ENCODE measurements at places on chromosomes 5 and 9.

GRCh38 chr9:108270051-108270450 lies 585.7 kb downstream of the ACTL7B start:
- no peak for DNase-seq

GRCh38 chr9:27870404-27870803 lies 297.1 kb upstream of the C9orf72 start:
- DNase-seq, result no peak

- no peak for DNase-seq
These were observed 2.6 kb downstream of the HDAC3 start for GRCh38 chr5:141633871-141634561.

- DNase-seq, result no peak
These were observed 10.3 kb upstream of the NEUROG1 start for GRCh38 chr5:135546101-135546500.

DNA sequence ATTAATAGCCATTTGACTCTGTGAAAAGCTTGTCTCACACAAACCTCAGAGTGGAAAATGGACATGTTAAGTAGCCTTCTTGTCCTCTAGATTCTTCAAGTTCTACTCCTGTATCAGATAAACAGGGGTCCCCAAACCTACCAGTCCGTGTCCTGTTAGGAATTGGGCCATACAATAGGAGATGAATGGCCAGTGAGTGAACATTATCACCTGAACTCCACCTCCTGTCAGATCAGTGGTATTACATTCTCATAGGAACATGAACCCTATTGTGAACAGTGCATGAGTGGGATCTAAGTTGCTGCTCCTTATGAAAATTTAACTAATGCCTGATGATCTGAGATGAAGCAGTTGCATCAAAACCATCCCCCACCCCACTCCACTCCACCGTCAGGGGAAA lies 136.3 kb downstream of the TMEM232 start:
- DNase-seq, result no peak

DNA sequence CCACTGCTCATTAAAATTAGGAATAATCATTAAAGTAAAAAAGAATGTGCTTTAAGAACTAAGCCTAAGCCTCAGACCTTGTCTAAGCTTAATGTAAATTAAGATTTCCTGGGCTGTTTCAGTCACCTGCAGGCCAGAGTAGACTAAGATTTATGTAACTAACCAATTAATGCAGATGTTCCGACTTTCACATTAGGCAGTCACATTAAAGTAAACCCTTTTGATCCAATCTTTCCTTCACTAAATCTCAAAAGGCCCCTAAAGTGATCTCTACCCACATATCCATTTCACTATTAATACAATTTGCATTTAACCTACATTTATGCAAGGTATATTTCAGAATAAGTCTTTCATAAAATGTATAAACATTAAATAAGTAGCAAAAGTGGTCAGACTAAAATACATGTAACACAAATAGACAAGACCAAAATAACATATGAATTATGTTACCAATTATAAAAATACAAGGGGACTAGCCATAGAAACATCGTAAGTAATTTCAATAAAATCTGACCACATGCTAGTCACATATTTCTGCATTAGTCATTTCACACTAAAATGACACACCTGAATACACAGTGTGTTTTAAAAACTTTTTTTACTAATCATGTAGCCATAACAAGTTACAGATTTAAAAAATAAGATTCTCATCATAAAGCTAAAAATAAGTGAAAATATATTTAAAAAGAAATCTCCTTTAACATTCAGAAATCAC lies 7.7 kb downstream of the NR3C1 start:
- DNase-seq, result no peak

DNA sequence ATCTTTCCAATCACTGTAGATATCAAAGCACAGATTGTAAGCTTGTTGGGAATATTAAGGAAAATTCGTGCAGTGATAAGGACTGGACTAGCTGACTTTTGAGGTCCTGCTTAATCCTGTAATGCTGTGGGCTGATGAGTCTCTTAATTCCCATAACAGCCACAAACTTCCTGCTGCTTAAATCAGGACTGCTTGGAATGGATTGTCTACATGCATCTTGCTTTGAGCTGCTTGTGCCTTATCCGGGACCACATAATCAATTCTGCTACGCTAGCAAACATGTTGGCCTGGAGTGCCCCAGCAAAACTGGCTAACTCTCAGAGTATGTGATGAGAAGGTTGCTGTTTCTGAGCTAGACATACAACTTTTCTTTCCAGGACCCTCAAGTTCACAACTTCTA lies 79.6 kb downstream of the SNCAIP start:
- no peak for DNase-seq

DNA sequence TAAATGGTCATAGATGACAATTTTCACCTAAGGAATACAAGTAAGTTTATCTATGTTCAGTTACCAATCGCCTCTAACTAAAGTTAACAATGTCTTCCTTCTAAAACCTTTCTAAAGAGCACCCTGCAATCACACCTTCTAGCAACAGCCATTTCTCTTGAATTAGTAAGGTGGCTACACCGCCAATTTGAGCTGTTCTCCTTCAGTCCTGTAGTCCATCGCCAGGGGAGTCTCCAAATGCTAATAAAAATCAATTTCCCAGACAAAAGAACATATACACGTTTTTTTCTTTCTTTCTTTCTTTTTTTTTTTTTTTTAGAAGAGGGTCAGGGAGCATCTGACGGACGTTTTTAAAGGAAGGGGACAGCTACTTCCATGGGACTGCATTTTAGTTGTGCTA lies 729 bp upstream of the RORB start:
- no peak for DNase-seq

- no peak for DNase-seq
These were observed 15.3 kb downstream of the MTMR12 start for GRCh38 chr5:32297181-32298058.

GRCh38 chr5:39005566-39006232 lies 68.5 kb downstream of the RICTOR start:
- no peak for DNase-seq

DNA sequence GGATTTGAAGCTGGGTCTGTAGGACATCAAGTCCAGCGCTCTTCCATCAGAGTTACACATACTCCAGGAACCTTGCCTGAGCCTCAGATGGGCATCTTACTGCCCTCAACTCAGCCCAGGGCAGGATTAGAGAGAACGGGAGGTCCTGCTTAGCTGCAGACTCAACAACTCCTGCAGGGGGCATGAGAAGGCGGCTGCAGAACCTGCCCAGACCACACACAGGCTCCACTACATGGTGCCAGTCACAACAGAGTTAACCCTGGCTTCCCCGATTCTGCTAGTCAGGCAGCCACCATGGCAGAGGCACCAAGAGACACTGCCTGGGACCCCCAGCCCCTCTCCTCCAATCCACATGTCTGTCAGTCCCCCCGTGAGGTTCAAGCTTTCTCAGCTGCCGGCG lies 23.9 kb upstream of the CPLX2 start:
- no peak for DNase-seq

DNA sequence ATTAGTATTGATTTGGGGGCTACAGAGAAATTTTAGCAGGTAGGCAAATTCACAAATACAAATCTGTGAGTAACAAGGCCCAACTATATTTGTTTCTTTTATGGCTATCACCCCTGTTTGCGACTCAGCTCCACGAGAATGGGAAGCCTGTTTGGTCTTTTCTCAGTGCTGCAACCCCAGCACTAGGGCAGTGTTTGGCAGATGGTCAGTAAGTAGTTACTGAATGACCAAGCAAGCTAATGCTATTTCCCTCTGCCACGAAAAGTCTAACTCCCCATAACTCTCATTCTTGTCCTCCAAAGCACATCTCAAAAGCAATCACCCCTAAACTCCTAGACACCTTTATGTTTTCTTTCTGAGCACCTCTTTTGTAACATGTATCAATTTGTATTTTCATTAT lies 245.6 kb downstream of the DNAH5 start:
- DNase-seq, result no peak

GRCh38 chr9:125633116-125633745 lies 73.8 kb downstream of the MAPKAP1 start:
- DNase-seq, result no peak

- no peak for DNase-seq
These were observed 33.5 kb upstream of the GLRA1 start for GRCh38 chr5:151958111-151958510.

DNA sequence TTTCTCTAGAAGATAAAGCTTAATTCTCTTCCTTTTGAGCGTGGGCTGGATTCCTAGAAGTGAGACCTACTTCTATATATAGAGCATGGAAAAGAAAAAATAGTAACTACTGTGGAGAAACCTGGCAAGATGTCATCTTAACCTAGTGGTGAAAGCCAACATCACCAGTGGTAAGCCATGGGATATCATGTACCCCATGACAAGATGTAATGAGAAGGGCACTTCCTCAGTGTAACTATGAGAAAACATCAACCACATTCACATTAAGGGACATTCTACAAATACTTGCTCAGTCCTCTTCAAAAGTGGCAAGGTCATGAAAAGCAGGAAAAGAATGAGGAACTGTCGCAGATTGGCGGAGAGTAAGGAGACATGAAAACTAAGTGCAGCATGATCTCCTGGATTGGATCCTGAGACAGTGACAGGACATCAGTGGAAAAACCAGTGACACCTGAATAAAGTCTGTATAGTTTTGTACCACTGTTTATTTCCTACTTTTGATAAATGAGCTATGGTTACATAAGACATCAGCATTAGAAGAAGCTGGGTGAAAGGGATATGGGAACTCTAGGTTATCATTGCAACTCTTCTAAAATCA lies 65.4 kb downstream of the PRRC1 start:
- no peak for DNase-seq
